ENCODE measurements at places on chromosomes 16 and 17.

GRCh38 chr17:45577571-45578279 is 87.2 kb upstream of the PLEKHM1 start:
- no peak for DNase-seq

- no peak for DNase-seq
Observed at GRCh38 chr17:12227547-12227946, 206.9 kb downstream of the MAP2K4 start.

DNA sequence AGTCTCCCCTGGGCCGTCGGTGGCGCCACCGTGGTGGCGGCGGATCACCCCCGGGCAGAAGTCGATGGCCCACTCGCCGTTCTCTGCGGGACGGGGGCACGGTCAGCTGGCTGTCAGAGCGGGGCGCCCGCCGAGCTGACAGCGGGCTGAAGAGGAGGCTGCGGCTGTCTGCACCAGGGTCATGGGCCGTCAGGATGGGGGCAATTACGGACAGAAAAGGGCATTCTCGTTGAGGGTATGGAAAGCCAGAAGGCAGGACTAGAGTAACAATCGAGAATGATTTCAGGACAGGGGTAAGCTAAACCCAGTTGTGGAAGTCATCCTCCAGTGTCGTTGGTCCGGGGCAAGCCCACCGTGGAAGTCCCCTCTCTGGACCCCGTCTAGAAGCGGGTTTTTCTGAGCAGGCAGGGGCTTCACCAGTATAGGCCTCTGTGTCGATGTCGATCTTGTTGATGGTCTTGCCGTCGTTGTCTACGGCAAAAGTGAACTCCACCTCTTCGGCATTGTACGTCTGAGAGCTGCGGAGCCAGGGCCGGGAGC is 1.7 kb downstream of the CHRNE start:
- no peak for DNase-seq

DNA sequence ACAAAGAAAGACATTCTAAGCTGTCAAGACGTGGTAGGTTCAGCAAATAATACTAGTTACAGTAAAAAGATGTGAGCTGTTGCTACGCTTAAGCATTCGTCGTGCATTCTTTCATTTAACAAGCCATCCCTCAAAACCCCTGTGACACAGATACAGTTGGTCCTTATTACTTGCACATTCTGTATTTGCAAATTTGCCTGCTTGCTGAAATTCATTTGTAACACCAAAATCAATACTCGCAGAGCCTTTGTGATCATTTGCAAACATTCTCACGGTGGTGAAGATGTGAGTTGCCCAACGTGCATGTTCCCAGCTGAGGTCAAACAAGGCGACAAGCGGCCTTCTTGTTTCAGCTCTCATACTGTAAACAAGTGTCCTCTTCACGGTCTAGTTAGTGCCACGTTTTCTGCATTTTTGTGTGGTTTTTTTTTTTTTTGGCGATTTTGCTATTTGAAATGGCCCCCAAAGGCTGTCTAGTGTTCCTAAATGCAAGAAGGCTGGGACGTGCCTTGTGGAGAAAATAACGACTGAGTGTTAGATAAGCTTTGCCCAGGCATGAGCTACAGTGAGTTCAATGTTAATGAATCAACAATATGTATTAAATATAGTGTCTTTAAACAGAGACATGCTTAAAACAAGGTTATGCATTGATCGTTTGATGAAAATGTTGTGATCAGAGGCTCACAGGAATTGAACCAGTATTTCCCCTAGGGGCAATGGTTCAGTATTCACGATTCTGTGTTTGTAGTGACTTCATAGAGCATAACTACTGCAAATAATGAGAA is 84.1 kb downstream of the RAB11FIP4 start:
- DNase-seq, result no peak

- DNase-seq, result no peak
Observed at GRCh38 chr16:89315271-89315670, 97.8 kb downstream of the ZNF778 start.

GRCh38 chr17:39601758-39602532 is 5.8 kb downstream of the NEUROD2 start:
- DNase-seq, result no peak

DNA sequence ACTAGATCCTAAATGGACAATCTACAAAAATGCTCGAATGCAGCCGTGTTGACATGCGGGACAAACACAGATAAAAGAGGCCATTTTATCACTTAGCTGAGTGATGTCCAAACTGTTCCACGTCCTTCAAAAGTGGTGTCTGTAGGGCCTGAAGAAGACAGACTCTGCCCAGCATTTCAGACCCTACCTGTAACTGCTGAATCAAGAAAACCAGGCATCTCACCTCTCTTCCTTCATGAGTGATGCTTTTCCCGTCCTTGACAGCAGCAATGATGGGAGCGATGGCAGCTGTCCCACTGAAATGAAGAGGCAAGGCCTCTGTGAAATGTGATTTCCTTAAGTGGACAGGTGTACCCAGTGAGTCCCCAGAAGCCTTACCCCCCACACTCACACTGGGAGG is 12.3 kb downstream of the ELAC2 start:
- DNase-seq, result no peak

DNA sequence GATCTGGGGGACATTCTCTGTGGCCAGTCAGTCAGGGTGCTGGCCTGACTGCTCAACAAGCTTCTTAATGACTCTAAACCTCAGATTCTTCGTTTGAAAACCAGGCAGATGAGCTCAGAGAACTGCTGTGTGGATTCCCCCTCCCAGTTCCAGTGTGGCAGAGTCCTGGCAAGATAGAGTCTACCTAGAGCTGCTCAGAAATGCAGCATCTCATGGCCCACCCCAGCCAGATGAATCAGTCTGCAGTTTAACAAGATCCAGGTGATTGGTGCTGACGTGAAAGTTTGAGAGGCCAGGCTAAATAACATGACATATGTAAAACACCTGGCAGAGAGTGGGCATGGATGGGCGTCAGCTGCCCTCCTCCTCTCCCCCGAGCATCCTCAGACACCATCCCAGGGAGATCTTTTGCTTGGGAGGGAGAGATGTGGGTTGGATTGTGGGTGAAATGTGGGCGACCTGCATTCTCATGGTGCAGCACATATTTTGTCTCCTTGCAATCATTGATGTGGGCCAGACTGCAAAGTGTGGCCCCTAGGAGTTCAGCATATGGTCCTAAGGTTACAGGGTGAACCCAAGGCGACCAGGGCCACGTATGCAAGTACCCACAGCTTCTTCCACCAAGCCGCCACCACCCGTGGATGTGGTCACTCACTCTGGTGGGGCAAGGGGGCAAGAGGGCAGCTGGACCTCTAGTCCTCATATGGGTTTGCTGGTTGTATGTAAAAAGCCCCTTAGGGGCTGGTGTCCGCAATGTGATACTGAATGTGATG is 19.5 kb downstream of the SOCS3 start:
- no peak for DNase-seq

DNA sequence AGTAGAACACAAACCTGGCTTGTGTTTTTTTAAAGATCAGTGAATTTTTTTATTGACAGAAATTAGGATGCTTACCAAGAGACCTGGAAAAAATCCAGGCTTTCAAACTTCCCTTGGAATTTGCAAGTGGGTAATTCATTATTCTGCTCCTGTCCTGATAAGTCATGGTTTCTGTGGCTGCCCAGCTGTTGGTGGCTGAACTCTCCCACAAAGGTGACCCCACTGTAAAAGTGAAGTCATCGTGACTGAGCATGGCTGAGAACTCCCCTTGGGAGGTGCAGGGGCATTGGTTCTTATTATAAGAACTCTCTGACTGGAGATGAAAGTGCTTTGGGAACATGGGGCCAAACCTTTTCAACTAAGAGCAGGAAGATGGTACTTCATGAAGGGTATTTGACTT is 46.6 kb upstream of the TANC2 start:
- DNase-seq, result no peak

DNA sequence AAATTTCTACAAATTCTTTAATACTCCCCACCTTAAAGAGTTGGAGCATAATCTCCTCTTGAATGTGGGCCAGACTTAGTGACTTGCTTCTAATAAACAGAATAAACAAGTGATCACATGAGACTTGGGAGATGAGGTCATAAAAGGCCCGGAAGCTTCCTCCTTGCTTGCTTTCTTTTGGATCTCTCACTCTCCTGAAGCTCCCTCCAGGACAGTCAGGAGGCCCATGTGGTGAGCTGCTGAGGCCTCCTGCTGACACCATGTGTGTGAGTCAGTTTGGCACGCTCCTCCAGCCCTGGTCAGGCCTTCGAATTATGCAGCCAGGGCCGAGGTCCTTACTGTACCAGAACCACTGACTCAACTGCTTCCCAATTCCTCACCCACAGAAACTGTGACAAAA is 53.2 kb downstream of the NDEL1 start:
- DNase-seq, result peak; percentile 81

- DNase-seq, result no peak
Observed at GRCh38 chr17:31700973-31701372, 158.1 kb downstream of the COPRS start.

DNA sequence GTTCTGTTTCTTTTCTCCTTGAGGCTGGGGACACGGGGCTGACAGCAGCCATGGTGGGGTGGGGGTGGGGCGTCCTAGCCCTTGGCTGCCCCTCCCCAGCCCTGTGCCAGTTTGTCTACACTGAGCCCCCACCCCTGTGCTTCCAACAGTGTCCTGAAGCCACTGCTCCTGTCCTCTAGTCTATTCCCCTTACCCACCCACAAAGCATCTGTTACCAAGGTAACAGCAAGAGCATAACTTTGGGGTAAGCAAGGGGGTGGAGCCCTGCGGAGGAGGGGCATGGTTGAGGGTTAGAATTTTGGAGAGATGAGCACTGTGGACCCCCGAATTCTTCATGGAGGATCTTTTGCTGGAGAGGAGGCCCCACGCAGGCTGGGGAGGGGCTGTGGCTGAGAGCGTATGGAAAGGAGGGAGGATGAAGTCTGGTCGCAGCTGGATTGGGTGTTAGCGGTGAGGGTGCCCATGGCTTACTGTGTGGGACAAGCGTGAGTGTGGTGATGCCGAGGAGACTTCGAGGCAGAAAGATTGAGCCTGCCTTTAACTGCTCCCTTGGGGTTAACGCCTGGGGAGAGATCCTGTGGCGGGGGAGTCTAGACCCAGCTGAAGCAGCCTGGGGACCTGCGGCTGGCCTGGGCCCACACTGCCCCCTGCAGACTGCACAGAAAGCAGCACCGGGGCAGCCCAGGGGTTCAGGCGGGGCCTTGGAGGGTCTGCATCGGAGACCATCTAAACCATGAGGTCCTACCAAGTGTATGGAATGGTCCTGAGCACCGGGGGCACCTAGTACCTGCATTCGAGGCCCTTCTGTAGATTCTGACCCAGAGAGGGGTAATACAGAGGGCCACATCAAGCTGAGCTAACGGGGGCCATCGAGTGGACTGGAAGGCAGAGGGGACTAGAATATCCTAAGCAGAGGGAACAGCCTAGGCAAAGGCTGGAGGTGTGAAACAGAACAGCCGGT is 6.1 kb upstream of the STAC2 start:
- DNase-seq, result peak; percentile 38

DNA sequence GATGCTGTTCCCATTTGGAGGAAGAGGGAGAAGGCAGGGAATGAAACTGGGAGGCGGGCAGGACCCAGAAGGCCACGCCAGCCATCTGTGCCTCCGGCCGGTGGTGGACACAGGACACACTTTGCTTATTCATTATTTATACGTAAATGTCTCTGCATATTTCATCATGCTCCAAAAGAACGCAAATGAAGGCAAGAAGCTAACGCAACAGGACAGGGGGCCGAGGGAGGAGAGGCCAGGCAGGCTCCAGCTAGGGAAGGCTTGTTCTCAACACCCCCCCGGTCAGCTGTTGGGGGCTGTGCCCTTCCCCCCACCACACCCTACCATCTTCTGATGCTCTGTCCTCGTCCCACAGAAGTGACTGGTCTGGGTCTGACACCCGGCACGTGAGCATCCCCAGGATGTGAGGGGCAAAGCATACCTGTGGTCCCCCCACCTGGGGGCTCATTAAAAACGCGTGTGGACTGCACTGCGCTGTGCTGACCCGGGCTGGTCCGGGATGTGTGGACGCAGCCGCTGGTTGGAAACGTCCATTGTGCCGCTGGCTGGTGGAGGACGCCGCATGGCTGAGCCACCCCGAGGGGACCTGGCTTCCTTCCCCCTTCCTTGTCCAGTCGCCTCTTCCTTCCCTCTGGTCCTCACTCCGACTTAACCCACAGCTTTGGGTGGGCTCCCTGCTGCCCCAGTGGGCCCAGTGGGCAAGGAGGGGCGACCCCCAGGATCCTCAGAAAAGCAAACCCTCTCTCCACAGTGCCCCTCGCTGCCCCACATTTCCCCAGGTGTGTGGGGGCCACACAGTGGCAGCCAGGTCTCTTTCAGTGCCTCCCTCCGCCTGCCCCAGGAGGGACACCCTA is 46.4 kb upstream of the ENPP7 start:
- DNase-seq, result no peak

GRCh38 chr17:2250140-2251095 is 53.2 kb downstream of the SMG6 start:
- no peak for DNase-seq

- DNase-seq, result no peak
Observed at GRCh38 chr17:27345141-27345904, 51.4 kb downstream of the WSB1 start.

DNA sequence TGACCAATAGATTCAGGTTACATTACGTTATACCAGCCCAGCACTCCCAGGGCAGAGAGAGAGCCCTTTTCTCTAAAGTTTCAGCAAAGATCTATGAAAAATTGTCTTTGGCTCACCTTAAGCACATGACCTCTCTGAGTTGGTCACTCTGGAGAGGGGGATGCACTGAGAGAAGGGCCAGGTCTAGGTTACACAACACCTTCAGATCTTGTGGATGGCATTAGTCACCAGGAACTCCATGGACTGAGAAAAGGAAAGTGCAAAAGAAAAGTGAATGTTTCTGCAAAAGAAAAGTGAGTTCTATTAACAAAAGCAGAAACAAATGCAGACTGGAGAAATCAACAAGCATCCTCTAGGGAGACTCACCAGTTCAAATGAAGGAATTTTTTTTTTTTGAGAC is 253.3 kb upstream of the SALL1 start:
- no peak for DNase-seq

DNA sequence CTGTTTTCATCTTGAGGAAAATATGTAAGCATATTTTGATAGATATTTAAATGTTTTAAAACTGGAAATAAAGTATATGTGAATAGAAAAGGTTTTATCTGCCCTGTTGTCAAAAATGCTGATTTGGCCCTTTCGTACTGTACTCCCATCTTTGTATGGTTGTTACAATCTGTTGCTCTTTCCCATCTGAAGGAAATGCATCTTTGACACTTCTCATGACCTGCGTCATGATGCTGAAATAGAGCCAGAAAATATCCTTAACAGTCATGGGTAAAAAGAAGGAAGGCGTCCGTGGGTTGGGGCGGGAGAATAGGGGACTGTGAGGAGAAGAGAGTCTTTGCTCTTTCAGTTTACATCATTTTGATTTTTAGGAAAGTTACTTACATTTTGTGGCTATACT is 327.7 kb downstream of the BCAS3 start:
- DNase-seq, result peak; percentile 49

DNA sequence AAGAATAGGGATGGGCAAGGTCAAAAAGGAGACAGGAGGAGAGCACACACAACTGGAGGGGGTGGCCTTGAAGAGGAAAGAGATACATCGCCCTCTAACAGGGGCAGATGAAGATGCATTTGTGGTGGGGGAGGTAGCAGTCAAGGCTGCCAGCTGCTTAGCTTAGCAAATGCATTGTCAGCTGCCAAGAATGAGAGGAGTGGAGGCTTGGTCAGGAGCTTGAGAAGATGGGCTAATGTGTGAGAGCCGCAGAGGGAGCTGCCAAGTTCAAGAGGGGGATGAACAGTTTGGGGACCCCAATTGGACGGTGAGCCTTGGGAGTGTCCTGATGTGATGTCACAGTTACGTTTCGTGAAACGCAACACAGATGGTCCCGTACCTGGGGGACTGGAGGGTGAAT is 28.9 kb upstream of the GNA13 start:
- DNase-seq, result no peak

All from SK-MEL-5 (cell line).